NCI-H1092 treated with DMSO at 0.1 percent for 48 hours (cell line): ENCODE measurements at places on chromosomes 2 and 18.

DNA sequence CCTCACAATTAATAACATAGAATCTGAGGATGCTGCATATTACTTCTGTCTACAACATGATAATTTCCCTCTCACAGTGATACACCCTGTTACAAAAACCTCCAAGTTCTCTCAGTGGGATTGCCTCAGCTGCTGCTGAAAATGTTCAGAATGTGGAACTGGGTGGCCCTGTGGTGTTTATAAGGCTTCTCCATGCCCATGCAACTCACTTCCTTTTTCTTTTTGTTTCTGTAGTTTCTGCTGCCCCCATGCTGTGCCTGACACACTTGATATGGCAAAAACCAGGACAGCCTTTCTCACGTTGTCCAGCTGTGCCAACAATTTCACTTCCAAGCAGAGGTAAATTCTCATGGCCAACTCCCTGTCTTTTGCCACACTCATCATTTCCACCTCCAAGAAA, 206.2 kb downstream of the RPIA start:
- no peak for DNase-seq

DNA sequence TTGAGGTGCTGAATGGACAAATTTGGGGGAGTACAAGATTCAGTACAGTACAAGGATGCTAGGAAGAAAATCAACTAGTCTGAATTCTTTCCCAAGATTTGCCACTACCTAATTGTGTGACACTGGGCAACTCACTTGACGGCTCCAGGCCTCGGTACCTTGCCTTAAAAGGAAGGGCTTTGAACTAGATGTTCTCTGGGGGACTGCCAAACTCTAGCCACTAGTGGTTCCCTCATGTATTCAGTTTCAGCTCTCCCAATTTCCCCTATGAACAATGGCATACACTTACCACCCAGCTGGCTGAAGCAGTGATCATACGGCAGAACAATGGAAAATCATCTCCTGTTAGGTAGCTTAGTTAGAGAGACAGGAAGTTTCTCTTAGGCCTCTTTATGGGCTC, 73.4 kb downstream of the VWC2L start:
- DNase-seq: peak; percentile 52

DNA sequence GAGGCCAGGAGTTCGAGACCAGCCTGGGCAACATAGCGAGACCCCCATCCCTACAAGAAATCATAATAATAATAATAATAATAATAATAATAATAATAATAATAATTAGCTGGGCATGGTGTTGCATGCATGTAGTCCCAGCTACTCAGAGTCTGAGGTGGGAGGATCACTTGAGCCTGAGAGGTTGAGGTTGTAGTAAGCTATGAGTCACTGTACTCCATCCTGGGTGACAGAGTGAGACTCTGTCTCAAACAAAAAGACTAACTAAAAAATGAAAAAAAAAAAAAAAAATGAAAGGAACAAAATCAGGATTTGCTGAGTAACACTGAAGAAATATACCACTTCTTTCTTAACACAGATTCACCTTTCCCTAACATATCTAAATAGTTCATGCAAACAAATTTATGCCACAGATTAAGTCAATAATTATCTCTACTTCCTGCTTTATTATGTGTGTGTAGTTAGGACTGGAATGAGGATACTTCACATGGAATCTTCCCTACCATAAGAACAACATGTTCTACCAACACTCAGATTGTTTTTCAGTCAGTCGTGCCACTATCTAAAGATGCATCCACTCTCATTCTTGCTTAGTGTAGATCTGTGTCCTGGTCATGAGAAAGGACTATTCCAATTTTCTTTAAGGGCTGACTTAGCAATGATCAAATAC, 928.7 kb downstream of the SLC4A3 start:
- no peak for DNase-seq

DNA sequence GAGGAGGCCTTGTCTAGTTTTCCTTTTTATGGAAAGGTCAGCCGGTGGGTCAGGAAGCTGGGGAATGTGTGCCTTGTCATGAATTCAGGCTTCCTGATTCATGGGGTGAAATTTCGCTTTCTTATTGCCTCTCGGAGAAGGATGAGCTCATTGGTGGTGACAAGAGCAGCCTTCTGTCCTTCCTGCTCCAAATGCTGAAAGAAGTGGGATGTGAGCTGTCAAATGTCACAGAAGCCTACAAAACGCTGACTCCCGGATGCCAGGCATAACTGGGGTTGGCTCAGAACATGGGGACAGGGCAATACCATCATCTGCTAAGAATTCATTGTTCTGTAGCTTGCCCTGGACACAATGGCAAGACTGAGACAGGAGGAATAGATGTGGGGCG, 55.8 kb upstream of the FAM136A start:
- no peak for DNase-seq

- DNase-seq: no peak
Measured at GRCh38 chr2:150620416-150620815, 132.9 kb upstream of the RND3 start.

DNA sequence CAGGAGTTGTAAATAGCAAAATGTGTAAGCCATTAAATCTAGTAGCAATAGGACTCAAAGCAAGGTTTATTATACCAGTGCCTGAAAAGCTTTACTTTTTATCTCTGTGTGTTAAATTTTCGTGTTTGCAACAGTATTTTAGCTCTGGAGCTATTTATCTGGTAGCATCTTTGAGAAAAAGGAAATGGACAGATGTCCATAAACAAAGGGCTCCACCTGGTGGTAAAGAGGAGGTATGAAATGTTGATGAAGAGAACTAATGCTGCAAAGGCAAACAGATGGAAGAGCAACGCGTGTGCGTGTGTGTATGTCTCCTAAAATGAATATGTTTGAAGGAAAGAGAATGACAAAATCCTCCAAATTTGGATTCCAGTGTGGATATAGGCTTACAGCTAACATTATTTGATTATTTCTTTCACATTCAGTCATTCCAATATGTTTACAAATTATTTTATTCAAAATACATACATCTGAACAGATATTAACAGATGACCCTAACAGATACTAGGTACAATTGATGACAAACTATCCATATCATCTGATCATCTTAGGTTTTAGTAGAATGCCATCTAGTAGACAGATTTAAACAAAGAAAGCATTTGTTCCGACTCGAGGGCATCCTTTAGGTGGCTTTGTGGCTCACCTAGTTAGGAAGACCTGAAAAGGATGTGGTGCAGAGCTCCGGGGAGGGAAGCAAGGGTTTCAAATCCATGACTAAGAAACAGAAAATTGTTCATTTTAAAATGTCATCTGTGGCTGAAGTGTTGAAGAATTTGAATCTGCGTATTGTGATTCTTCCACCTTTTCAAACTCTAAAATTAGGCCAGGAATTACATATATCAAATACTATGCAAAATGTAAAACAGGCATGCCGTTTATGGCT, 383.3 kb downstream of the MTX2 start:
- DNase-seq: peak; percentile 86

GRCh38 chr2:78353168-78353567, 672.3 kb upstream of the REG3G start:
- DNase-seq: no peak

DNA sequence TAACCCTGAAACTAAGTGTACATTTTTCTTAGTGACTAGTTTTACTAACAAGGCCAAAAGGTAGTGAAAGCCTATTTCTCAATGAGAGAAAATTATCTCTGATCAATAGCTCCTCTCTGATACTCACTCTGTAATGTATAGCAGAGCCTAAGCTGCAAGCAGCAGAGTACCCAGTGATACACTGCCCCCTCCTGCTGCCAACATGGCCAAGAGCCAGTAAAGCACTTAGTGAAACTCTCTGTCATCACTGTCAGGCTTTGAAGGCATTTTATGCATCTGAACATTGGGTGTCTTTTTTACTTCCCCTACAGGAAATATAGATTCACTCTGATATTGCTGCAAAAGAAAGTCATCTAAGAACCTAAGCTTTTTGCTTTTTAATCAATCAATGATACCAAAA, 784.1 kb upstream of the CDH7 start:
- DNase-seq: peak; percentile 54

GRCh38 chr18:8389391-8390340, 219.6 kb upstream of the RAB12 start:
- peak; percentile 45 for DNase-seq

DNA sequence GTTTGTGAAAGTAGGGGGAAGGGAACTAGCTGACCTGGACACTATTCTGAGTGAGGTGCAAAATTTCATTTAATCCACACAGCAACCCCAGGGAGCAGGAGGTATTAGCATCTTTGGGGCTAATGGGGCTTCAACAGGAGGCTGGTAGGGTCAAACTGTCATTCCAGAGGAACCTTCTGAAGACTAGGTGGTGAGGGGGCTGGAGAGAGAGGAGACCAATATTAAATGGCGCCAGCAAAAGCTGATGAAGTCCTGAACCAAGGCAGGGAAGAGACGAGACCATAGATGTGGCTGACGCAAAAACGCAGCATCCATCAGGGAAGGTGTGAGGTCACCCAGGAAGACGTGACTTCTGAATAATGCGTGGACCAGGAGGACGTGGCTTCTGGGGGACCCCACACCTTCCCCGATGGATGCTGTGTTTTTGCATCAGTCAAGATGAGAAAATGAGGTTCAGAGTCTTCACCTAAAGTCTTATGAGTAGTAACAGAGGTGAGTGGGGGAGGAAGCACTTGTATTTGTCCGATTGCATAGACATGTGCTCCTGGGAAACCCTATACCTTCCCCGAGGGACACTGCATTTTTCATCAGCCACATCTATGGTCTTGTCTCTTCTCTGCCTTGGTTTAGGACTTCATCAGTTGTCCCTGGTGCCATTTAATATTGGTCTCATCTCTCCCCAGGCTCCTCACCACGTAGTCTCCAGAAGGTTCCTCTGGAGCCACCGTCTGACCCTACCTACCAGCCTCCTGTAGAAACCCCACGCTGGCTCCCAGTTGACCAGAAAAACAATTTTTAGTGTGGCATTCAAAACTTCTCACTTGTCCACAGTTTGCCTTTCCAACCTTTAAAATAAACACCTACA, 188.6 kb downstream of the MYCN start:
- no peak for DNase-seq

GRCh38 chr2:234964631-234965461, 13.0 kb downstream of the SH3BP4 start:
- no peak for DNase-seq

DNA sequence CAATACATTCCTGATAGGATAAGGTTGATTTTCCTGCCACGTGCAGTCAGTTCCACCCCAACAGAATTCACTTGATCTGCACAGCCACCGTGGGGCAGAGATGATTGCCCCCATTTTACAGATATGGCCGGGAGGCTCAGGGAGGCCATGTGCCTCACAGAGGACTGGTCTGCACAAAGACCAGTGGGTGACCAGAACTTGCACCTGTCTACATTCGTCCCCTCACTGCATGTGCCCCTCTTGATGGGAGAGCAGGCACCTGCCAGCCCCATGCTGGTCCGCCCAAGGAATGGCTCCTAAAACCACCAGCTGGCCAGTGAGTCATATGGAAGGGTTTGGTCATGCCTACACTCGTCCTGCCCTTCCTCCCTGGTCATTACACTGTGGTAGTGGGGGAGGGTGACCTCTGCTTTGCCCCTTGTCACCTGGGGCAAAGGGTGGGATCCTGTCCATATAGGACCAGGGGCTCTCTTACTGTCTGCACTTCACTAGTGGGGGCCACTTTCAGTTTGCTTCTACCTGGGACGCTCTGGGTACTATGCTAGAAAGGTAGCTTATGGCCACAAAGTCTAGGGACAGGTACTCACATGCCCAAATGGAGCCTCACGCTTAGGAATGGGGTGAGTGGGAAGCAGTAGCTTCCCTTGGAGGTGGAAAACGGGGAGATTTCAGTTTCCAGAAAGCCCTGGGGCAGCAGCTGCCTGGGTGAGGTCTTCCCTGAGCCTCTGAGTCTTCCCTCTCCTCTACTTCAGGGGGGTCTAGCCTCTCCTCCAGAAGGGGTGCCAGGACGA, 14.7 kb downstream of the RRM2 start:
- DNase-seq: no peak

GRCh38 chr2:84904151-84904550, 1.3 kb upstream of the TMSB10 start:
- no peak for DNase-seq

- DNase-seq: no peak
Measured at GRCh38 chr2:17981936-17982335, 103.5 kb downstream of the KCNS3 start.

DNA sequence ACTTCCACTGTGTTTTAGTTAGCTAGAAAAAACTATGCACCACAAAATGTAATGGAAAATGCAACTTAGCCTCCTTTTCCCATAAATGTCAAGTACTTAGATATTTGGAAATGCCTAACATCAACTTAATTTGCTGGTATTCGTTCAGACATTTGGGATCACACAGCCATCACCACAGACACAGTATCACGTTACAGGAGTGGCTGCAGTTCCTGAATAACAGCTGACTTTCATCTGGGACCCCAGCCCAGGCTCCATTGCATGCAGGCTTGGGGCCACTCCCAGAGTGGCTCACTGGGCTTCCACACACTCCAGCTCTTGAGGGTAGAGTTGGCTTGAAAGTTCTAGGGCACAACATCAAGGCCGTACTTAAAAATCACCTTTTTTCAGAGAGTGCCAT, 9.3 kb downstream of the TMEM182 start:
- no peak for DNase-seq

GRCh38 chr18:23809415-23809814, 120.2 kb downstream of the LAMA3 start:
- DNase-seq: peak; percentile 17

GRCh38 chr18:62974928-62975675, 259.8 kb downstream of the PHLPP1 start:
- DNase-seq: no peak

- DNase-seq: no peak
Measured at GRCh38 chr18:65057439-65058083, 693.3 kb upstream of the CDH7 start.

DNA sequence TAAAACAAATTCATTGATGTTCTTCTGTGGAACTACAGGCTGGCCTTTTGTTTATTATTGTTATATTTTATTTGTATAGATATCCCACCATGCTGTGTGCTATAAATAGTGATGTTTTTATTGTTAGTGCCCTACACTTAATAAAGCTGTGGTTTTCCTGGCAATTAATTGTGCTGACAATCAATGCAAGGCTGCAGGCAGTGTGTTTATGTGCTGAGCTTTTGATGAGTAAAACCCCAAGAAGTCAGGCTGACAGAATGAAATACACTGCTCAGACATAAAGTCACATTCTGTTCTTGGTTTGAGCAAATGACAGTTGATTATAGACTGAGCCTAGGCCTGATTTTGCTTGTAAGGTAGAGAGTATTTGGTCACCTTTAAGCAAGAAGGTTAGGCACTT, 362.7 kb downstream of the CPS1 start:
- no peak for DNase-seq

- DNase-seq: no peak
Measured at GRCh38 chr2:105820691-105821090, 76.0 kb downstream of the NCK2 start.

DNA sequence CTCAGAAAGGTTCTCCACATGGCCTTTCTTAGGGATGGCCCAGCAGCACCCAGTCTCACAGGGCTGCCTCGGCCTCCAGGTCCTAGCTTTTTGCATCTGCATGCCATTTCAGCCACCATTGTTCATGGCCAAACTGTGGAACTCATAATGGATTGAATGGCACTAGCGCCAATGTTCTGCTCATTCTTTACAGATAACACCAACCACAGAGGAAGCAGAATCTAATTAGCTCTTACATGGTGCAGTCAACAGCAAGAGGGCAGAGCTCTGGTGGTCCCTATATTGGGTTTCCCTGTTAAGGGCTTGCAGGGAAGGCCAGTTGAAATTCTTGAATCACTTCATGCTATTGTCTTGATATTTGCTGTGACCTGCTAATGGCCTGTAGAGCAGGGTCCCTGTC, 45.6 kb downstream of the ARL4C start:
- no peak for DNase-seq

GRCh38 chr2:37350034-37350433, 5.6 kb downstream of the QPCT start:
- DNase-seq: peak; percentile 81

- DNase-seq: no peak
Measured at GRCh38 chr2:128360711-128361110, 42.0 kb upstream of the HS6ST1 start.
